ENCODE measurements at places on chromosomes 1 and 21. TPM values are rescaled to one million over a fixed set of nuclear protein-coding genes. Genes with fewer than 3 reads are reported as not detected.

Gene LHX8
- not detected for total RNA-seq

Gene SLC44A3
- 0.65 TPM for total RNA-seq

Gene ANKRD35
- 0.42 TPM for total RNA-seq

Gene C1orf74
- total RNA-seq: 2.4 TPM

Gene CELA2B
- total RNA-seq: not detected

Gene CFHR1
- 0.18 TPM for total RNA-seq

Gene GPR153
- 7.1 TPM for total RNA-seq

Gene SPATA1
- 0.59 TPM for total RNA-seq

Gene SPRR4
- total RNA-seq: not detected

Gene NHLH1
- not detected for total RNA-seq

Gene KTI12
- total RNA-seq: 11.9 TPM

Gene OLIG2
- total RNA-seq: not detected

Gene FNBP1L
- 29.9 TPM for total RNA-seq

Gene SPRR1A
- total RNA-seq: not detected

Gene AADACL4
- not detected for total RNA-seq

Gene CCDC27
- not detected for total RNA-seq

Gene DMRTA2
- 0.05 TPM for total RNA-seq

Gene PARS2
- 4.6 TPM for total RNA-seq

Measured in smooth muscle cell of the umbilical artery (primary cell).